ENCODE measurements at places on chromosomes 1 and 21.

- no peak for DNase-seq
Observed at GRCh38 chr1:155873860-155874259, 14.5 kb downstream of the SYT11 start.

- DNase-seq = no peak
Observed at GRCh38 chr1:205668951-205669340, 11.4 kb downstream of the SLC45A3 start.

- DNase-seq = no peak
Observed at GRCh38 chr1:193417403-193417802, 231.0 kb upstream of the B3GALT2 start.

GRCh38 chr1:173413271-173413707, 63.8 kb upstream of the PRDX6 start:
- DNase-seq = no peak

GRCh38 chr21:37452227-37452626, 85.7 kb downstream of the DYRK1A start:
- no peak for DNase-seq

DNA sequence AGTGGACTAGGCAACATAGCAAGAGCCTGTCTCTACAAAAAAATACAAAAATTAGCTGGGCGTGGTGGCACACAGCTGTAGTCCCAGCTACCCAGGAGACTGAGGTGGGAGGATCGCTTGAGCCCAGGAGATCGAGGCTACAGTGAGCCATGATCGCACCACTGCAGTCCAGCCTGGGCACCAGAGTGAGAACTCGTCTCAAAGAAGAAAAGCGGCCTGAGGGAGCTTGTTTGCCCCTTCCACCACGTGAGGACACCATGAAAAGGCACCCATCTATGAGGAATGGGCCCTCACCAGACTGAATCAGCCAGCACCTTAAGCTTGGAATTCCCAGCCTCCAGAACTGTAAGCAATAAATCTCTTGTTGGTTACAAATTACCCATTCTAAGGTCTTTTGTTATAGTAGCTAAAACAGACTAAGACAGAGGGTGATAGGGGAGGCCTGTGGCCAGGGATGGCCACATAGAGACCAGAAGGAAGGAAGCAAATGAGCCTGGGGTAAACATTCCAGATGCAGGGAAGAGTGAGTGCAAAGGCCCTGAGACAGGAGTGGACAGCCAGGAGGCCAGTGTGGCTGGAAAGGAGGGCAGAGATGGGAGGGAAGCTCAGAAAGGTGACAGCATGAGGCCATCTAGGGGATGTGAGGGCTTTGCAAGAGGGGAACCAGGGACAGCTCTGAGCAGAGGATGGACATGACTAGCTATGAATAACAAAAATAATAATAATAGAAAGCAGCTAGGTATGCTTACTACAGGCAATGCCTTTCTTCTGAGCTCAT, 120.1 kb downstream of the MATN1 start:
- no peak for DNase-seq

DNA sequence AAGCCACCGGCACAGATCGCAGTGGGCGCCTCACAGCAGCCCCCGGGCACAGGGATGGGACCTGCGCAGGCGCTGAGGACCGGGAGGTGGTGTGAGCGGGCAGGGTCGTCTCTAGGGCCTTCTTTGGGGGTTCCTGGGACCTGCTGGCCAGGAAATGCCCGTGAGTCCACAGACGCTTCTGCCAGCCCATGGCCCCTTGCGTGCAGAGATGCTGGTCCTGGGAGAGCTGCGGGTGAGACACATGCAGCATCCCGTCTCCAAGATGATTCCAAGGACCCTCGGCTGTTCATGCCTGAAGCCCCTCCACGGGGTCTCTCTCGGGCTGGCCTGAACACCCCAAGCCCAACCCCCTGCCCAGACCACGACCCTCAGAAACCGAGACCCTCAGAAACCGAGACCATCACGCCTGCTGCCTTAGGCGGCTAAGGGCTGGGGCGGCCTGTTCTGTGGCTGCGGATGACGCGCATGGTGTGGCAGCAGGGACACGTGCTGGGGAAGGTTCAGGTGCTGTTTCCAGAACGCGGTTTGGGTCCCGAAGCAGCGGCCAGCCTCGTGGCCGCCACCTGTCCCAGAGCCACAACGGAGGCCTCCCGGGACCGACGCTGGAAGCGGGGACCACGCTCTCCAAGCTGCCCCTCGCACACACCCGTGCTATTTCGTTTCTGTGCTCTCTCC, 23.0 kb downstream of the CFAP74 start:
- no peak for DNase-seq

DNA sequence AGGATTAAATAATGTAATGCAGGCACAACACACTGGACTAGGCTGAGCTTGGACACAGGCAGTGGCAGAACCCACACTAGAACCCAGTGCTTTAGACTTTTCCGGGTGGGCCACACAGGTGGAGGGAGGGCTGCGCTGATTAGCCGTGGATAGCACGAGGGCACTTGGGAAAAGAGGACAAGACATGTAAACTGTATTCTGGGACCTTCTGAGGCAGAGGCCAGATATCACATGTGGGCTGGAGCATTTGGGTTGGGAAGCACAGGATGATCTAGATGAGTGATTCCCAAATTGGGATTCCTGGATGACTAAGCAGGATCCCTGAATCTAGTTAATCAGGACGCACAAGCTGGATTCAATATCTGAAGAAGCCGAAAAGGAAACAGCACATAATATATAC, 20.3 kb upstream of the A3GALT2 start:
- no peak for DNase-seq

- DNase-seq = no peak
Observed at GRCh38 chr1:21814241-21814918, 2.3 kb downstream of the LDLRAD2 start.

DNA sequence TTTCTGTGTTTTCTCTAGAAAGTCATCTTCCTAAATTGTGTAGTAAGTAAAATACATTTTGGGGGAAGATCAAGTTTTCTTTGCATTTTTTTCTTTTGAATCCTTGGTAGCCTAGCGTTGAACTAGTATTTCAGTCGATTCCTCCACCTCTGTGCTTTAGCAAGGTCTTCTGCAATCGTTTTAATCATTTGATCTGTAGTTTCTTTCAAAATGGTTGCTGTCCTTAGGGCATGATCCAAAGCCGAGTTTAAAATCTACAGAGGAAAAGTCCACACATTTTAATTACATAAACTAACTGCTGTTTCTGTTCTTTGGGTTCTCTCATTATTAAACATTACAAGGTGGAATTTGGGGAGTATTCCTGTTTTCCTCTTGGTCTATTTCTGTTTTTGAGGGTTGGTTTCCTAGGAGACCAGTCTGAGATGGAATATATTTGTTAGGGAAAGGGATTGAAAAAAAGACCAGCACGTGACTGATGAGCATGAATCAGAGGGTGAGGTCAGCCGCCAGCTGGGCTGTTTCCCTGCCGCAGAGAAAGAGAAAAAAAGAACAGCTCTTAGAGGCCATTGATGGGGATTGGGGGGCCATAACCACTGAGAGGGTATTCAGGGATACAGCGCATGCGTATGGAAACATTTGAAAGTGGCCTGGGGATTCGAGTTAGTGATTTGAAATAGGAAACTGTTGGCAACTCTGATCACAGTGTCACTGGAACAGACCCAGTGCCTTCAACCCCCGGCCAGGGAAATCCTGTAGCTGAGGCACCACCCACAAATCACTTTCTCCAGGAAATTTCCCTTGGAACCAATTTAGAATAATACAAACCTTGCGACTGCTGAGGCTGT, 40.6 kb downstream of the AKNAD1 start:
- no peak for DNase-seq

DNA sequence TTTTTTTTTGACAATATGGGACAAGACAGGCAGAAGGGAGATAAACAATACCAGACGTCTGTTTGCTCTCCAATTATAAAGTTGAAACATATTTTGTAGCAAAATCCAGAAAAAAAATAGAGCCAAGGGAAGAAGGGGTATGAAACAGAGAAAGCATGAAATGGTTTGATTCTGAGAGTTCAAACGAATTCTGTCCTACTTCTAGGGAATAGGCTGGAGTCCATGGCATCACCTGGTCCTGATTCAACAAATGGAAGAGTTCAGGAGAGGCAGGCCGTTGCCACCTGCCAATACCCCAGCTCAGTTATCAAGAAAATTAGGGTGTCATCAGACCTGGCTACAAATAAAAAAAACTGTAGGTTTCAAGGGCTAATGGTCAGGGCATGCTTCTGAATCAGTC, 71.8 kb downstream of the CLSTN1 start:
- no peak for DNase-seq

GRCh38 chr1:89781494-89782126, 39.2 kb upstream of the LRRC8D start:
- no peak for DNase-seq

DNA sequence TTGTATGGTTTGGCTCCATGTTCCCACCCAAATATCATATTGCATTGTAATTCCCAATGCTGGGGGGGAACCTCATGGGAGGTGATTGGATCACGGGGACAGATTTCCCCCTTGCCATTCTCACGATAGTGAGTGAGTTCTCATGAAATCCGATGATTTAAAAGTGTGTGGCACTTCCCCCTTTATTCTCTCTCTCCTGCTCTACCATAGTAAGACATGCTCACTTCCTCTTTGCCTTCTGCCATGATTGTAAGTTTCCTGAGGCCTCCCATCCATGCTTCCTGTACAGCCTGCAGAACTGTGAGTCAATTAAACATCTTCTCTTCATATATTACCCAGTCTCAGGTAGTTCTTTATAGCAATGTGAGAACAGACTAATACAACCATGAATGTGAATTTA, 211.6 kb upstream of the NR5A2 start:
- no peak for DNase-seq

GRCh38 chr1:175089136-175089718, 21.6 kb downstream of the TNN start:
- DNase-seq = no peak

DNA sequence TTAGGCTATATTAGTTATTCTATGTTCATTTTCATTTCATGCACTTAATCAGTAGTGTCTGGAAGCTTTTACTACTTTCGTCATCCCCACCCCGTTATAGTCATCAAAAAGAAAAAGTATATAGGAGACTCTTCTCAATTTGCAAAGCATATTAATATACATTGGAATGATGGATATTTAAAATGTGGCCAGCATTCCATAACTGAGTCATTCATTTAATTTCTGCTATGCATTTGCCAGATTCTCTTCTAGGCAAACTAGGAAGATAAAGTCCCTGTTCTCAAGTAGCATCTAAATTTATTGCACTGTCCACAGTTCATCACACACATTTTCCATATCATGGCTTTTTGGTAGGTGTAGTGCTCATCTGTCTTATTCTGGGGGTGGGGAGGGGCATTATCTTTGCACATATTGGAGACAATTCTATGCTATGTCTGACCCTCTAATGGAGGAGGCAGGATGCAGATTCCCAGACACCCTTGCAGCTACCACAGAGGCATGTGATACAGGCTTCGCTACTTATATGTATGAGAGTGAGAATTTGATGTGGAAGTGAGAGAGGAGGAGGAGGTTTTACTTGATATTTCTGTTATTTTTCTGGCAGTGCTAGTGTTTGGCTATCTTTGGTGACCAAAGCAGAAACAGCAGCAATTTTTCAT, 125.8 kb downstream of the CTH start:
- no peak for DNase-seq

- DNase-seq = no peak
Observed at GRCh38 chr1:214902636-214903320, 179.8 kb upstream of the KCNK2 start.

- no peak for DNase-seq
Observed at GRCh38 chr1:153466908-153467307, 6.5 kb upstream of the S100A7 start.

Measured in NCI-H1436 (cell line).